ENCODE measurements at places on chromosomes 16 and 17. TPM values are rescaled to one million over a fixed set of nuclear protein-coding genes. Genes with fewer than 3 reads are reported as not detected.

EPX gene
- not detected for total RNA-seq

HYDIN gene
- 2.5 TPM for total RNA-seq

MAP1LC3B gene
- 71.6 TPM for total RNA-seq

TBX2 gene
- 0.23 TPM for total RNA-seq

AANAT gene
- total RNA-seq: not detected

NR1D1 gene
- total RNA-seq: 2.6 TPM

ATP2A3 gene
- total RNA-seq: 116 TPM

- DNase-seq: no peak
Measured at GRCh38 chr17:27494192-27495091, 38.2 kb downstream of the KSR1 start.

GRCh38 chr16:21083729-21084268 lies 66.8 kb downstream of the DNAH3 start:
- DNase-seq: peak; percentile 72

DNA sequence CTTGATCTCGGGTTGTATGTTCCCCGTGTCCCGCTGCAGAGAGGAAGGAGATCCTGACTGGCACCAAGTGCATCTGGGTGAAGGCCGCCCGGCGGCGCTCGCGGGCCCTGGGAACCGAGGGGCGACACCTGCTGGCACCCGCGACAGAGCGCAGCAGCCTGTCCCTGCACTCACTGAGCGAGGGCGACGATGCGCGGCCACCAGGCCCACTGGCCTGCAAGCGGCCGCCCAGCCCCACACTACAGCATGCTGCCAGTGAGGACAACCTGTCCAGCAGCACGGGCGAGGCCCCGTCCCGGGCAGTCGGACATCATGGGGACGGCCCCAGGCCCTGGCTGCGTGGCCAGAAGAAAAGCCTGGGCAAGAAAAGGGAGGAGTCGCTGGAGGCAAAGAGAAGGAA lies 7.5 kb downstream of the BTBD17 start:
- DNase-seq: peak; percentile 81

GRCh38 chr17:44221084-44221861 lies 1.8 kb upstream of the UBTF start:
- peak; percentile 66 for DNase-seq

DNA sequence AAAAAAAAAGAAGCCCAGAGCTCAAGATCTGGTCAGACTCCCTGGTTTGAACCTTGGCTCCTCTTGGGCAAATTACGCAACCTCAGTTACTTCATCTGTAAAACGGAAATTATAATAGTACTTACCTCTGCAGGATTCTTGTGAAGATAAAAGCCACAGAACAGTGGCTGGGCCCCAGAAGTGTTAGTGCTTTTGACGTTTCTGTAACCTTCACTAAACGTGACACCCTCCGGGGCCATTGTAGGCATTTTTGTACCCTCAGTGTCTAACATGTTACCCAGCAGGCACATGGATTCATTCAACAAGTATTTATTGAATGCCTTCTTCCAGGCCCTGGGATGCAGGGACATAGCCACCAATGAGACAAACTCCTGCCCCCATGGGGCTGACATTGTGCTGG lies 58.0 kb downstream of the PITPNC1 start:
- DNase-seq: no peak

- DNase-seq: no peak
Measured at GRCh38 chr17:62971853-62972252, 5.8 kb downstream of the TANC2 start.

DNA sequence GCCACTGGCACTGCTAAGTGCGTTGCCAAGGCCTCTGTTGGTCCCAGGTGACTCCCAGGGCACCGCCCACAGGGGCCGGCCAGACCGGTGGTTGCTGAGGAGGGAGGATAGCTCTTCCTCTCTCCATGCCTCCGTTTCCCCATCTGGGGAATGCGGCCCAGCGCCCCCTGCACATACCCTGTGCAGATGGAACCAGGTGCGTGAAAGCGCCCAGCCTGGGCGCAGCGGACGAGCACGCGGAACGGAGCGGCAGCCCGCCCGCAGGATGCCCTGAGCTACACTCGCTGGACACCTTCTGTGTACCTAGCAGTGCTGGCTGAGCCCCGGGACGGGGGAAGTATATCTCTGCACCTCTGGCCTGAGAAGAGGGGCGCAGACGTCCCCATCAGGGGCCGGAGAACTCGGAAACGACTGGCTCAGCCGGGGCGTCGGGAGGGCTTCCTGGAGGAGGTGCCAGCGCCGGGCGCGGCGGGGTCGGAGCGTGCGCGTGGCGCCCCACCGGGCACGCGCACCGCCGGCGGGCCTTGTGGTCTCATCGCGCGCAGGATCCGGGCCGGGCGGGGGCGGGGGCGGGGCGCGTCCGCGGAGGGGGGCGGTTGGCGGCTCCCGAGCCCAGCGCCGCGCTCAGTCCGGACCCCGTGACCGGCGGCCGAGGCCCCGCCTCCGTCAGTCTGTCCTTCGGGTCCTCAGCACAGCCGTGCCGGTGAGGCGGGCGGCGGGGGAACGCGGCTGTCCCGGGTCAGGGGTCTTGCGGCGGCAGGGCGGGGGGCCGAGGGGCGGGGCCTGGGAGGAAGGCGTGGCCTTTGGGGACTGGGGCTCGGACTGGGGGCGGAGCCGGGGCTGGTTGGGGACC lies at the start of the genes CCDC78 and HAGHL:
Gene CCDC78 (minus strand): TSS at position 6 of the 853 bp plus-strand sequence. CDS start 76 bp downstream, outside the sequence.
Gene HAGHL (plus strand): TSS at position 669 of the 853 bp plus-strand sequence. CDS start 404 bp downstream, outside the sequence.
- DNase-seq: no peak

DNA sequence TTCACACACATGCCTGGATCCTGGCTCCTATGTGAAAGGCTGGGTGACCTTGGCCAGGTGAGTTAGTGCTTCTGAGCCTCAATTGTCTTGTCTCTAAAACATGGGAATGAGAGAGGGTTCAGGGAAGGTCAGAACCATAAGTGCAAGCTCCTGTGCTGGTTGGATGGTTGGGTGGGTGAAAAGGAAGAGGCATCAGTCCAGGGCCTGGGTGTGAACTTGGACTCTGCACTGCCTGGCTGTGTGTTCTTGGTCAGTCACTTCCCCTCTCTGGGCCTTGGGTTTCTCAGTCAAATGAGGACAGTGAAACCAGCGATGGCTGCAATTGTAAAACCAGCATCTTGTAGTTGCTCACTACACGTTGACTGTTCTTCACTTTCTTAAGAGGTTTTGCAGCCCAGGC lies 643 bp upstream of the KCNG4 start:
- DNase-seq: no peak

GRCh38 chr17:60091109-60091508 lies 12.4 kb upstream of the HEATR6 start:
- DNase-seq: no peak

DNA sequence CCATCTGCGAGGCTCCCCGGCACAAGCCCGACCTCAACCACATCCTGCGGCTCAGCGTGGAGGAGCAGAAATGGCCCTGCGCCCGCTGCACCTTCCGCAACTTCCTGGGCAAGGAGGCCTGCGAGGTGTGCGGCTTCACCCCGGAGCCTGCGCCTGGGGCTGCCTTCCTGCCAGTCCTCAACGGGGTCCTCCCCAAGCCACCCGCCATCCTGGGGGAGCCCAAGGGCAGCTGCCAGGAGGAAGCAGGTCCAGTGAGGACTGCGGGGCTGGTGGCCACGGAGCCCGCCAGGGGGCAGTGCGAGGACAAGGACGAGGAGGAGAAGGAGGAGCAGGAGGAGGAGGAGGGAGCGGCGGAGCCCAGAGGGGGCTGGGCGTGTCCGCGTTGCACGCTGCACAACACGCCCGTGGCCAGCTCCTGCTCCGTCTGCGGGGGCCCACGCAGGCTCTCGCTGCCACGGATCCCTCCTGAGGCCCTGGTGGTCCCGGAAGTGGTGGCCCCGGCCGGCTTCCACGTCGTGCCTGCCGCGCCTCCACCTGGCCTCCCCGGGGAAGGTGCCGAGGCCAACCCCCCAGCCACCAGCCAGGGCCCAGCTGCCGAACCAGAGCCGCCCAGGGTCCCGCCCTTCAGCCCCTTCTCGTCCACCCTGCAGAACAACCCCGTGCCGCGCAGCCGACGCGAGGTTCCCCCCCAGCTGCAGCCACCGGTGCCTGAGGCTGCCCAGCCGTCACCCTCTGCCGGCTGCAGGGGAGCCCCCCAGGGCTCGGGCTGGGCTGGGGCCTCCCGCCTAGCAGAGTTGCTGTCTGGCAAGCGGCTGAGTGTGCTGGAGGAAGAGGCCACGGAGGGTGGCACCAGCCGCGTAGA lies 13.1 kb upstream of the PRR35 start:
- peak; percentile 61 for DNase-seq

DNA sequence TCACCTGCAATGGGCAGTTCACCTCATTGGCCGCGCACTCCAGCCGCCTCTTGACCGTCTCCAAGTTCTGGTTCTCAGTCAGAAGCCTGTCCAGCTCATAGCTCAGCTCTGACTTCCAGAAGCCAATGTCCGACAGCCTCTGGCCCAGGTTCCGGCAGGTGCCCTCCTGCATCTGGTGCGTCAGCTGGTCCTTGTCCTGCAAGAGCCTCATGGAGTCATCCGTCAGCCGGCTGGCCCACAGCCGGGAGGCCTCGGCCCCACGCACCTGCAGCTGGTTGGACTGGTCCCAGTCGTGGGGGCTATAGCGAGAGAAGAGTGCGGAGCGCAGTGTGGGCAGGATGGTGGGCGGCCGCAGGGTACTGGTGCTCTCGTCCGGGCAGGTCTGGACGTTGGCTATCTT lies 424 bp downstream of the TEKT5 start:
- DNase-seq: no peak

GRCh38 chr17:81680150-81680549 lies 3.4 kb downstream of the ARL16 start:
- no peak for DNase-seq

DNA sequence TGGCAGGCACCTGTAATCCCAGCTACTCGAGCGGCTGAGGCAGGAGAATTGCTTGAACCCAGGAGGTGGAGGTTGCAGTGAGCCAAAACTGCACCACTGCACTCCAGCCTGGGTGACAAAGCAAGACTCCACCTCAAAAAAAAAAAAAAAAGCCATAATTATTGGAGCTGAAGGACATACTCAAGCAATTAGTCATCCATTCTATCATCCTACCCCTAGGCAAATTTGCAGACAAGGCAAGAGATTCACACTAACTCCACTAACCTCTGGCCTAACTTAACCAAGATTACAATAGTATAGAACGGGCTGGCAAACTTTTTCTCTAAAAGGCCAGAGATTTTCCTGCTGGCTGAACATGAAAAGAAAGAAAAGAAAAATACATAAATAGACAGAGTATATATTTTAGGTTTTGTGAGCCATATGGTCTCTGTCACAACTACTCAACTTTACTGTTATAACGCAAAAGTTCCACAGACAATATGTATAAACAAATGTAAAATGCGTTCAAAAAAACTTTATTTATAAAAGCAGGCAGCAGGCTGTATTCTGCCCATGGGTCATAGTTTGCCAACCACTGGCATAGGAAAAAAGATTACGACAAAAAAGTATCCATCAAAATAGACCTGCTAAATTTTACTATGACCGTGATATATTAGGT lies 29.7 kb downstream of the BRIP1 start:
- DNase-seq: no peak

GRCh38 chr17:40914075-40914855 lies 23.2 kb downstream of the KRT23 start:
- no peak for DNase-seq

GRCh38 chr17:76682296-76682695 lies 28.5 kb downstream of the MXRA7 start:
- no peak for DNase-seq

- DNase-seq: no peak
Measured at GRCh38 chr17:27463235-27463677, 7.0 kb downstream of the KSR1 start.

GRCh38 chr16:74700438-74701225 lies at the start of gene MLKL:
Gene MLKL, minus strand, starts transcription at chr16:74700862. Its CDS starts 5,105 bp downstream, at chr16:74695757.
- DNase-seq: peak; percentile 43

DNA sequence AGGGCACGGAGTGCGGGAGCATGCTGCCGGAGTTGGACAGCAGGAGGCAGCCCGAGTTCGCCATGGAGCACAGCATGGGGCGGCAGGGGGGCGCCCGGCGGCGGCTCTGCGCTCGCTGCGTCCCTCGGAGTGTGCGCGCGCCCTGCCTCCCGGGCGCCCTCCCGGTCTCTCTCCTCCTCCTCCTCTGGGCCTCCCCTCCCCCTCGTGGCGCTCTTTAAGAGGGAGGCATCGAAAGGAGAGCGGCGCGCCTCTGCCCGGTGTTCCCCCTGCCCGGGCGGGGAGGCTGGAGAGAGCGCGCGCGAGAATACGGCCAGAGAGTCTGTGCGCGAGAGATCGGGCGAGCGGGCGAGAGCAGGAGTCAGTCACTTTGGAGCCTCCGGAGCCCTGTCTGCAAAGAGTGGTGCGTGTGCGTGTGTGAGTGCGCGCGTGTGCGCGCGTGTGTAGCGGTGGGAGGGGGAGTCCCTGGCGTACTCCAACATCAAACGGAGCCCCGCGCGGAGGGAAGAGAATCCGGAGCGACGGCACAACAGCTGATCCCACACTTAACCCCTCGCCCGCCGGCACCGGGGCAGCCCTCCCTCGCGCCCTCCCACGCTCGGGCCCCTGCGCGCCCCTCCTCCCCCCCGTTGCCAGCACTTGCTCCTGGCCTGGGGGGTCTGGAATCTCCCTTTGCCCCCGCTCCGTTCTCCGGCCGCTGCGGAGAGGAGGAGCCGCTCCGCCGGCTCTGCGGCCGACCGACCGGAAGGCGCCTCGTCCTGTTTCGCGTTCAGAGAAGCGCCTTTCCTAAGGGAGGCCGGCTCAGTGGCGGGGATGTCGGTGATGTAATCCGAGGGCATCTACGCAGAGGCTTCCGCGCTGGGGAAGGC lies 108.9 kb downstream of the ENGASE start:
- peak; percentile 70 for DNase-seq

DNA sequence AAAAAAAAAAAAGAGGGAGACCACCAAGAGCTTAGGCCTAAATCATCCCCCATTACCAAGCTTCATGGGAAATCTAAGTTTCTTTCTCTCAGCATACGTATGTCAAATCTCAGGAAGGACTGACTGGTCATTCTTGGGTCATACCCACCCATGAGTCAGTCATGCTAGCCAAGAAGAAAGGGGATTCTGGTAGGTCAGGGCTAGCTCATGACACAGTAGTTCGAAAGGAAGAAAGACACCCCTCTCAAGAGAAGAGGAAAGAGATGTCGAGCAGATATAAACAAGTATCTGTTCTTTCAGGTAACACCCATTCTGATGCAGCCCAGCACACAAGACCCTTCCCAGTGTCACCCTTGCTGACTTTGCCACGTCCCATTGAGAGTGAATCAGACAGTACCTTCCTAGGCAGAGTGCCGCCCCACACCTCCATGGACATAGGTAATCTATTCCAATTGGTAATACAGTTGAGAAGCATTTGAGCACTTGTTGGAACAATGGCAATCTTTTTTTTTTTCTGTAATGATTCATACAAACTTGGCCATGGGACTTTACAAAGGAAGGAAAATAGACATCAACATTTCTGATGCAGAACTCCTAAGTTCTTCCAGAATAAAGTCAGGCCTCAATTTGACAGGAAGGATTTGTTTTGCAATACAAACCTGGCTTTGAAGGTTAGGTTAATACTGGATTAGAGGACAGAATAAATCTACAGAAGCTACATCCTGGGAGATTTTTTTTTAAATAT lies 38.2 kb downstream of the COPRS start:
- no peak for DNase-seq

DNA sequence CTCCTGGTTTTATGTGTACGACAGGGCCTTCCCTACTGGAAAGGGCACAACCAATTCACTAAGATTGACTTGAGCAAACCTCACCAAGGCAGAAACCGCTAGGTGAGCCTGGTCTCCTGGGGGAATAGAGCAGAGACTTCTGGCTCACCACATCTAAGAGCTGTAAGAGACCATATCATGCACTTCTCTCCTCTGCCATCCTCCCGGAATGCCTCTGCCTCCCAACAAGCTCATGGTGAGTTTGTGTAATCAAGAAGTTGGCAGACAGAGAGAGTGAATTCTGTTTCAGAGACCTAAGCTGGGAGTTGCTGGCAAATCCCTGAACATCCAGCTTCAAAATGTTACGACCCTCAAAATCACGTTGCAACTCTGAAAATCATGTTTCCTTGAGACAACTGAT lies 154.8 kb downstream of the SLC39A11 start:
- no peak for DNase-seq

All from endothelial cell (in vitro differentiated cells).